NB4 (cell line): ENCODE measurements at places on chromosomes 3 and 15.

GRCh38 chr3:51373658-51374421, 11.3 kb upstream of the MANF start:
- no peak for DNase-seq

DNA sequence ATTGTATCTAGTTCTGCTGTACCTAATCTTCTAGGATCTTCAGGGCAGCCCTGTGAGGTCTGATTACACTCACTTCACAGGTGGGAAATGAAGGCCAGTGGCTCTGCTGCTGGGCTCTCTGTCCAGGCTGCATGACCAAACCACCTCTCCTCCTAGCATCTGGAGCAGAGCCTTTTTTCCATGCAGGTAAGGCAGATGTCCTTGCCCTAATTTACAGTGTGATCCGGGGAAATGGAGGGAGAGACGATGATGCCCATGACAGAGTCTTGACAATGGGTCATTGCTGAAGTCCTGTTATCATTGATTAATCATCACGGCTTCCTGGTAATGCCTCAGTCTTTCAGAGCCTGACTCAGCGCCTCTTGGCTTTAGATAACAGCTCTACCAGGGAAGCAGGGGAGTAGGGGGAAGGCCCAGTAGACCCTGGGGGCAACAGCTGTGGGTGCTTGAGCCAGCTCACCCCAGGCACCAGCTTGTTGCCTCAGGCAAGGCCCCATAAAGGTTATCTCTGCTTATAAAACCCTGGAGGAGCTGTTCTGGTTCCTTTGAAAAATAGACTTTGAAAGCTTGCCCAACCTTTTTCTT, 153.4 kb downstream of the GABRG3 start:
- no peak for DNase-seq

GRCh38 chr15:85581495-85581894, 201.1 kb downstream of the AKAP13 start:
- no peak for DNase-seq

DNA sequence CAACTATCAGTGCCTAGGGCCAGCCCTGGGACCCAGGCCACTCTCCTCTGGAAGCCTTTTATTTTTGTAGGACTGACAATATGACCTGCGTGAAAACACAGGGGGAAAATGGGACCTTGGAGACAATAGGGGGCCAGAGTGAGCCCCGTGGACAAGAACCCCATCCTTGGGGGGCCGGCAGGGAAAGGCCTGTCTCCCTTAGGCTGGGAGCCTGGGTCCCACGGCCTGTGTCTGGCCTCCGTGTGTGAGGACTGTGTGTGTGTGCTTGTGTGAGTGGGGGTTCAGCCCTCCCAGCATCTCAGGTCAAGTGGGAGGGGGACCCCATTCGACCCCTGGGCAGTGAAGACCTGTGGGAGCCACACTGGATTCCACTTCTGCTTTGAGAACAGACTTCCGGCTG, 53.3 kb downstream of the EXOG start:
- no peak for DNase-seq

DNA sequence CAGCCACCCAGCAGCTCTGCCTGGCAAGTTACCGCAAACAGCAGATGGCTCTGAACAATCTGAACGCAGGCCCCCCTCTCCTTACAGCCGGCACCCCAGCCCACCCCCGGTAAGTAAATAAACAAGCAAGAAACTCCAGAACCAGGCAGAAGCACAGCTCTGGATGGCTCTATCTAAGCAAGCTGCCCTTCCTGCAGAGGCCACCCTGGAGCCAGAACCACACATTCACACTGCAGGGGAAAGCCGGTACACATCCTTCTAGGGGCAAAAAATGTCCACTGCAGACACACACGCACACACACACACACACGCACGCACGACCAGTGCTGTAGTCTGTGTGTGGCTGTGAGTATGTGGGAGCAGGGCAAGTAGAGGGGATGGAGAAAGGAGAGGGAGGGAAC, 63.9 kb downstream of the ADCY5 start:
- no peak for DNase-seq

- DNase-seq: no peak
Observed at GRCh38 chr3:70726096-70726938, 413.9 kb upstream of the MDFIC2 start.

DNA sequence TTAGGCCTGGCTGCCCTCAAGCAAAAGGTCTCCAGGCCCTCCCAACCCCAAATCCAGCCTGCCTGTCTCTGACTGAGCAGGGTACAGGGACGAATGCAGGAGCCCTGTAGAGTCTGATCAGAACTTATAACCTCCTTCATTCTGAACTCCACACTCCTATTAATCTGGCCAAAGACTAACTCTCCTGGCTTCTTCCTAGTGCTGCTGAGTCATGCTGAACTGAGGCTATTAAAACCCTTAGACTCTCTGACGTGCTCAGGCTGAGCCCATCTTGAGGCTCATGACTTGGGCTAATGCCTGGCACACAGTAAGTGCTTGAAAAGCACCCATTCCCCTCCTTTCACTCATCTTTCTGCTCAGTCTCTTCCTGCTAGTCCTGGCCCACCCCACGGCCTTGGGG, 81.9 kb downstream of the NUP210 start:
- no peak for DNase-seq

DNA sequence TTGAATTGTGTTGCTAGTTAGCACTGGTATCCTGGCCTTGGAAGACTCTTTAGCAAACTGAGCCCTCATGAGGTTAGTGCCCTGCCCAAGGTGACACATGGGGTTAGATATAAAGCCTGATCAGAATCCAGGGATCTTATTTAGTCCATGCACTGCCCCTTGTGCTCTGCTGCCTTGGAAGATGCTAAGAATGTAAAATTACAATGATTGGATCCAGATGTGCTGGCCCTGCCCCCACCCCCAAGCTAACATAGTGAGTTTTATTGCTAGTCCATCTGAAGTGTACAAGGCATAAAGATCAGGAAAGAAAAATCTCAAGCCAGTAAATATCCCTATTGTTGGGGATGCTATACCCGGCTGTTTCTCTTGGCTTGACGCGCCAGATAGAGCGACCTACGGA, 248.1 kb upstream of the C2CD4B start:
- DNase-seq: no peak

DNA sequence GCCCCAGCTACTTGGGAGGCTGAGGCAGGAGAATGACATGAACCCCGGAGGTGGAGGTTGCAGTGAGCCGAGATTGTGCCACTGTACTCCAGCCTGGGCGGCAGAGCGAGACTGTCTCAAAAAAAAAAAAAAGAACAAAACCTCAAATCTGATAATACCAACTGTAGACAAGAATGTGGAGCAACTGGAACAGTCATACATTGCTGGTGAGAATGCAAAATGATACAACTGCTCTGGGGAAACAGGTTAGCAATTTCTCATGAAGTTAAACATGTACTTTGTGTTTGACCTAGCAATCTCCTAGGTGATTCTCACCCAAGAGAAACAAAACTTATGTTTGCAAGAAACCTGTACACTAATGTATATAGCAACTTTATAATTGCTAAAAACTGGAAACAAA, 4.4 kb upstream of the VHL start:
- DNase-seq: peak; percentile 15

DNA sequence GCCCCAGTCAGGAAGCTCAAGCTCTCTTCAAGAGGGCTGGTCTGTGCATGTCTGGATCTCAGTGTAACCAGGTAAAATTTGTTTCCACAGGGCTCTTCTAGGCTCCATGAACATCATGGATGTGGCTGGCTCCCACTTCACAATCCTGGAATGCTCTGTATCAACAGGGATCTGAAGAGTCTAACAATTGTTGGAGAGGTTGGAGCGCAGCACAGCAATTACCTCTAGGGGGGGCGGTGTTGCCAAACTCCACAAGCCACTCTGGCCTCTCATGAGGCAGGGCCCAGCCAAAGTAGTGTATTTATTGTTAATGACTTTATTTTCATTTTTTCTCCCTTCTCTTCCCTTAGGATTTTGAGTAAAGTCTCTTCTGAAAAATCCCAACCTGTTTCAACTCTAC, 6.1 kb upstream of the EIF2B5 start:
- peak; percentile 54 for DNase-seq

DNA sequence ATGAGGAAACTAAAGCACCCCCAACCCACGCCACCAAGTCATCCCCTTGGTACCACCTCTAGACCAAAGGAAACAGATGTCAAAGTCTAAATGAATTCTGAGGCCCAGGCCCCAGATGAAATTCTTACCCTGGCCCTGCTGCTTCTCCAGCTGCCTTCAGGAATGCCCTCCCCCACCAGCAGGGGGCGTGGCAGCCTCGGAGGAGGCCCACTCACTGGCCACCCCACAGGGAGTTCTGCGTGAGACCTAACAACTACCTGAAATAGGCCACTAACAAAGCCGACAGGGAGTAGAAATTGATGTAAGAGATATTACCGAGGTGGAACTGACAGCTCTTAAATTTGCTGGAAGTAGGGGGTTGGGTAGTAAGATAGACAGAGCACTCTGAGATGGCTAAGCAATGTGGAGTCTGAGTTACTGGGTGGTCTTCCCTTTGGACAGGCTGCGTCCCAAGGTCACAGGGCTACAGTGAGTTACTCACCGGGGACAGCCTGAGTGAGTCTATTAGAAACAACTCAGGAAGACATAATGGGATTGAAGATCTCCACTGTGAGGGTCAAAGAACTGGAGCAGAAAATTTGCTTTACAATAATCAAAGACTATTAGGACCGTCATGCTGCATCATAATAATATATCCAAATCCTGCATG, 240.7 kb downstream of the SHOX2 start:
- peak; percentile 67 for DNase-seq

DNA sequence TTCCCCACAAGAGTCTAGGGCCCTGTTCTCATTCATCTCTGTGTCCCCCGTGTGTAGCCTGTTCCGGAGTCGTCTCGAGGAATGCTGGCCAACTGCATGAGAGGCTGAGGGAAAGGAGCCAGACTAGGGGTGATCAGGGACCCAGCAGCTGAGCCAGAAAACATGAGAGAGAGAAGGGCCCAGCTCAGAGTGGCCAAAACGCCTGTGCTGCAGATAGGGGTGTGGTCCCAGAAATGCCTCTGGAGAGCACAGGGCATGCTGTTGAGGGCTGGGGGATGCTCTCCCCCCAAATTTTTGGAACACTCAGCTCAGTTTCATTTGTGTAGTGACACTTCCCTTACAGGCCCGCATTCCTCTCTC, 14.1 kb downstream of the CYP1A2 start:
- no peak for DNase-seq

GRCh38 chr3:3013317-3014052, 96.7 kb downstream of the IL5RA start:
- DNase-seq: no peak

DNA sequence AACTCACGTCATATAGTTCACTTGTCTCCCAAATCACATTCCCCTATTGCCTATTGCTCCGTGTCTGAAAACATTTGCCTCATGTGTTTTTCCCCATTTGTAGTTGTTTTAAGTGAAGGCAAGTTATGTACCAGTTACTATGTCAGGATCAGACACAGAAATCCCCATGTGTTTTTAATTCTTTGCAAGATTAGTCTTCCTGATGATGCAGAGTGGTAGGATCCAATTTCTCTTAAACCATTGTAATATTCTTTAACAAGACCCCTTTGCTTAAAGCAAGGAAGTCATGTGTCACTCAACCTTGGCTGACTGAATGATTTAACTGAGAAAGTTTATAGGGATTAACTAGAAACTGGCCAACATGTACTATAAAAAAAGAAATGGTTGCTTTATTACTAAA, 164.4 kb downstream of the OPA1 start:
- DNase-seq: no peak

DNA sequence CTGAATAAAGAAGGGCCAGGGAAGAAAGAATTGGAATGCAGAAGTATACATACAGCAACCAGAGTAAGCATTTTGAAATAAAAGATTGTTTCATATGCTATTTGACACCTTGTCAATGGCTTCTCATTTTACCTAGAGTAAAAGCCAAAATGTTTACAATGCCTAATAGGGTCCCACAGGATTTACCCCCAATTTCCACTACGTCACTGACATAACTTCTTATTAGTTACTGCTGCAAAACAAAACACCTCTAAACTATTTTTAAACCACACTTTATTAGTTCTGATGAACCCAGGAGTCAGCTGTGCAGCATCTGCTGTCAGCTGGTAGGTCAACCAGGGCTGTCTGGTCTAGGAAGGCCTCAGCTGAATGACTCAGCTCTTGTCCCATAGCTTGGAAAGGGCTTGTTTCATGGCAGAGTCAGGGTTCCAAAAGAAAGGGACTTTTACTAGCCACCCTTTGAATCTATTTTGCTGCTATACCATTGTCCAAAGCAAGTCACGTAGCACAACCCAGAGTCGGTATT, 945.1 kb downstream of the EPHA3 start:
- no peak for DNase-seq

DNA sequence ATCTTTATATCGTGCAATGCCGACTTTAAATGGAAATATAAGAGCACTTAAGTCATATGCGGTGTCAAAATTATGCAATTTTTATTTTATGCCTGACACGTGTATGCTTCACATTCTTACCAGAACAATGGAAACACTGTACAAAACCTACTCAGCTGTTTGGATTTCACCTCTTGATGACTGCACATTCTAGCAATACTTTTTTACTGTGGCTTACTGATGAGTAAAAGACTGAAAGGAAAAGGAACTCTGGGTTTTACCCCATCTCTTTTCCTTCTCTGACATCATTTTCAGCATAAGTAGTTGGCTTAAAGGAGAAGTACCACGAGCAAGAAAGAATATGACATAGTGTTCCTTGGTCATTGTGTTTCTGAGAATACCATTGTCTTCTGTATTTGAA, 142.8 kb downstream of the POLR2M start:
- DNase-seq: no peak

DNA sequence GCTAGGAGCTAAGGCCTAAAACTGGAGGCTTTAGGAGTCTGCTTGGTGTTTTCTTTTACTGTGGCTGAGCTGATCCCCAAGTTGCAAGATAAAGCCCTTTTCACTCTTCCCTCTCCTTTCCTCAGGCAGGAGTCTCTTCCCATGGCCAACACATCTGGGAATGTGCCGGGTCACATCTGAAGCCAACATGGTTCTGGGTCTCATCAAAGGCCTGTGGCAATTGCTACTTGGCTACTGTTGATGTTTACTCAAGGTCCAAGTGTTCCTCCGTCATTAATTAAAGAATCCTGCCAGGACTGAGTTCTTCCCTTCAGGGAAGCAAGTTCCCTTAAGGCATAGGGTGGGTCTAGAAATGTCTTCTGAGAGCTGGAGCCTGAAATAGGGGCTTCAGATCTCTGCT, 230.2 kb downstream of the GBE1 start:
- no peak for DNase-seq

GRCh38 chr15:94346282-94346681, 114.9 kb downstream of the MCTP2 start:
- no peak for DNase-seq

- DNase-seq: no peak
Observed at GRCh38 chr15:98272625-98273024, 312.1 kb downstream of the ARRDC4 start.

DNA sequence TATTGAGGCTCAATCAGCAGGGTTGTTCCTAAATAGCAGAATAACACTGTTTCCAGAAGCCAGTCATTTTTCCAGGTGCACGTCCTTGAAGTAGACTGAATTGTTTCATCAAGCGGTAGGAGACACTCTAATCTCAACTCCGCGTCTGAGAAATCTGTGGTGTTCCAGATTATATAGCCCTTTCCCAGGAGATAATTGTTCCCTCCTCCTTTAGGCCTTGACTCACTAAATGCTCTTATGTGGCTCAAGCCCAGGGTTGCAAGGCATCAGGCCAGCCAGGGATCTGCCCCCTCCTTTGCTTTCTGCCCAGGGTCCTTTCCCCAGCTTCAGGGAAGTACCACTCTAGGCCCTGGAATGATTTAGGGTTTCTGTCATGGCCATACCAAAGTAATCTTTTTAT, 5.7 kb upstream of the HLTF start:
- no peak for DNase-seq
